Stimulated activated CD8-positive, alpha-beta memory T cell treated with anti-CD3 and anti-CD28 coated beads, Interleukin-12 subunit alpha, Interleukin-12 subunit beta, amount 100 ng/mL, for 4 hours (primary cell): ENCODE measurements at places on chromosomes 1 and 21.

DNA sequence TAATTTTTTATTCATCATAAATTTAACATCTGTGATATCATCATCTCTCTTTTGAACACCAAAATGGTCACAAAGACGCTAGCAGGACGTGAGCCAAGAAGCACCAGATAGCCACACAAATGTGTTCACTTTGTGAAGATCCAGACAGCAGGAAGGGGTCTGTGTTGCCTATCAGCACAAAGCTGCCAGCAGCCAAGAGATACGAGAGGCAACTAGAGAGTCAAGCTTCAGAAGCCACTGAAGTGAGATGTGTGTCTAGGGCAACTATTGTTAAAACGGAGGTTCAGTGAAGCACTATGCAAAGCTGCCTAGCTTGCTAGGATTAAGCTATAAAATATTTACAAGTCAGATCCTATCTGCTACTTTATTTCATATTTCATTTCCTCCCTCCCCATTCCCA lies 45.3 kb downstream of the NDC1 start:
- no peak for DNase-seq

DNA sequence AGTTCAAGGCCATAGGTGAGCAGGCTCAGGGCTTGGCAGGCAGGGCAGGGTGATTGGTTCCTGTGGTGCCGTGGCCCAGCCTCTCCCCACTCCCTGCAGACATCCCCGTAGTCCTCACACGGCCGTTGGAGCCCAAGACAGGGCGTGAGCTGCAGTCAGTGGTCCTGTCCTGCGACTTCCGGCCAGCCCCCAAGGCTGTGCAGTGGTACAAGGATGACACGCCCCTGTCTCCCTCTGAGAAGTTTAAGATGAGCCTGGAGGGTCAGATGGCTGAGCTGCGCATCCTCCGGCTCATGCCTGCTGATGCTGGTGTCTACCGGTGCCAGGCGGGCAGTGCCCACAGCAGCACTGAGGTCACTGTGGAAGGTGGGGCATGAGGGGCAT lies 71.9 kb downstream of the OBSCN start:
- DNase-seq: no peak

GRCh38 chr1:69929308-69930057 lies 275.9 kb downstream of the LRRC40 start:
- DNase-seq: no peak

- no peak for DNase-seq
Measured at GRCh38 chr1:3121401-3122210, 52.6 kb downstream of the PRDM16 start.

DNA sequence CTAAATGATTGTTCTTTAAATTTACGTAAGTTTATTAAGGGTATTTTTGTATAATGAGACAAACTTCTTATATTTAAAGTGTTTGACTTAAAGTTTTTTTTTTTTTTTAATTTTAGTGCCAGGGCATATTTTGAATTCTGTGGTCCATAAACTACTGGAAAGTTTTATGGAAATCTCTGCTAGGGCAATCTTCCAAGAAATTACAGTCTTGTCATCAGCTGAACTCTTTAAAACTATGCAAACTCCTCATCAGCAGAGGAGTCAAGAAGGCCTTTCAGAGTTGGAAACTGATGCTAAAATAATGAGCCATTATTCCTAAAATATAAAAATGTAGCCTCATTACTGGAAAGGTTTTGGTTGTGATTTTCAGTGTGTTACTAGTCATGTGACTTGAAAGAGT lies 1201.9 kb downstream of the BRINP3 start:
- no peak for DNase-seq

GRCh38 chr1:180981596-180982387 lies 40.9 kb downstream of the STX6 start:
- peak; percentile 16 for DNase-seq

DNA sequence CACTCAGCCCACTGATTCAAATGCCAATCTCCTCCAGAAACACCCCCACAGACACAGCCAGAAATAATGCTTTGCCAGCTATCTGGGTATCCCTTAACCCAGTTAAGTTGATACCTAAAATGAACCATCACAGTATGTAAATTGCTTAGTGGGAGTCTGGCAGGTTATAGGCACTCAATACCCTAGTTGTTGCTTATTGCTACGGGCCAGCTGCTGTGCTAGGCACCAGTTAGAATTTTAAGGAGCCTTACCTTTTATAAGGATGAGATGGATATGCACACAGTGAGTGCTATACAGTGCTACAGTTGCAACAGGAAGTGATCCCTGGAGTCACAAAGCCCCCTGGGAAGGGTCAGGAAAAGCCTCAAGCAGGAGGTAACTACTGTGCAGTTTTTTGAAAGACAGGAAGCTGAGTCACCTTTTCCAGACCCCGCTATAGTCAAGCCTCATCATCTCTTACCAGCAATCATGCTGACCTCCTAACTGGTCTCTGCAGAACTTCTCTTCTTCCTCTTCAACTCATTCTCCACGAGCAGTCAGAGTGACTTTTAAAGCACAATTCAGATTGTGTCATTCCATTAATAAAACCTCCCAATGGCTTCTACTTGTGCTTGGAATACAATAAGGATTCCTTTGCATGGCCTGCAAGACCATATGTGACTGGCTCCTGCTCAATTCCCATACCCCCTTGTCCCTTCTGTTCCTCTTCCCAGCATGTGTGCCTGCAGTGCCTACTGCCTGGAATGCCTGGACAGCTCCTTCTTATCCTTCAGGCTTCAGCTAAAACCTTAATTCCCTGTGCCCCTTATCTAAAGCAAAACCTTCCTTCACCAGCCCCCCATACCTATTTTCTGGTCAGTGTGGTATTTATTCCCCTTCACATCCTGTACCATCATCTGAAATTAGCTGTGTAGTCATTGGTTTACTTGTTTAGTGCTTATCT lies 10.4 kb upstream of the TLR5 start:
- DNase-seq: no peak

DNA sequence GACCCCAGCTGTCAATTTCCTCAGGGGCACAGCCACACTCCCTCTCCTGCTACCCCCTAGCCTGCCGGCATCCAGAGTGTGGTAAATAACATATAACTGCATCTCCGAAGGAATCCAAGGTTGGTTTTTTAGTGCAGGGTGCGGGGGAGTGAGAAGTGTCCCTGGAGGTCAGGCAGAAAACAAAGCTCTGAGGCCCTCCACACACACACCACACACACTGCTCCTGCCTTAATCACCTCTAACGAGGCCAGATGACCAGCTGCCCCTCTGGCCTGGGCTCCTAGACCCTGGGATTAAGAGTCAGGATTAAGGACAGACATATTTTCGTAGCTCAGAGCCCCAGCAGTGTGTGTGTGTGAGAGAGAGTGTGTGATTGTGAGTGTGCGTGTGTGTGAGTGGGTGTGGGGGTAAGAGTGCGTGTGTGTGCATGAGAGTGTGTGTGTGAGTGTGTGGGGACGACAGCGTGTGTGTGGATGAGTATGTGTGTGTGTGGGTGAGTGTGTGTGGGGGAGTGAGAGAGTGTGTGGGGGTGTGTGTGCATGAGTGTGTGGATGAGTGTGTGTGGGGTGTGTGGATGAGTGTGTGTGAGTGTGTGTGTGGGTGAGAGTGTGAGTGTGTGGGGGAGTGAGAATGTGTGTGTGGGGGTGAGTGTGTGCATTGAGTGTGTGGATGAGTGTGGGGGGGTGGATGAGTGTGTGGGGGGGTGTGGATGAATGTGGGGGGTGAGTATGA lies 14.6 kb downstream of the SDC3 start:
- DNase-seq: no peak

DNA sequence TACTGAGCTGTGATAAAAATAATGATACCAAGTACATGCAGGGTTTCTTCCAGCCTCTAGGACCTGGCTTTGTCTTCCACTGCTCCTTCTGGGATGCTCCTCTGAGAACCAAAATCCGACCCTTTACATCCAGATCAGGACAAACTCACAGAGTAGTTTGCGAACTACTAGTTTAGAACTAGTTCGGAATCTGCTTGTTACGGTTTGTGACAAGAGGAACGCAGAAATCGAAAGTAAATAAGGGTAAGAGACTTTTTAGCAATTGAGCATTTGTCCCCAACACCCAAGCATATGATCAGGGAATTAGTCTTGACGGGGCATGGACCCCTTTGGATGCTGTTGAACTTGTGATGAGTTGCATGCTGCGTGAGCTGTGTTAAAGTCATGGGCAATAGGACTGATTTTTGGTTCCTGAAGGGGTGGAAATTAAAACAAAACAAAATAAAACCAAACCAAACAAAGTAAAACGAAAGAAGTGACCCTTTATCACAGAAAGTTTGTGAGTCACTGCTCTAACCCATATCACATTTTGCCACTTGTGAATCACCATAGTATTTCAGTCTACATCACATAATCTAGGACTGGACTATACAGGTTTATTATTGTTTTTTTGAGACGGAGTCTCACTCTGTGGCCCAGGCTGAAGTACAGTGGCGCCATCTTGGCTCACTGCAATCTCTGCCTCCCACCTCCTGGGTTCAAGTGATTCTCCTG lies 35.7 kb upstream of the ERRFI1 start:
- no peak for DNase-seq

DNA sequence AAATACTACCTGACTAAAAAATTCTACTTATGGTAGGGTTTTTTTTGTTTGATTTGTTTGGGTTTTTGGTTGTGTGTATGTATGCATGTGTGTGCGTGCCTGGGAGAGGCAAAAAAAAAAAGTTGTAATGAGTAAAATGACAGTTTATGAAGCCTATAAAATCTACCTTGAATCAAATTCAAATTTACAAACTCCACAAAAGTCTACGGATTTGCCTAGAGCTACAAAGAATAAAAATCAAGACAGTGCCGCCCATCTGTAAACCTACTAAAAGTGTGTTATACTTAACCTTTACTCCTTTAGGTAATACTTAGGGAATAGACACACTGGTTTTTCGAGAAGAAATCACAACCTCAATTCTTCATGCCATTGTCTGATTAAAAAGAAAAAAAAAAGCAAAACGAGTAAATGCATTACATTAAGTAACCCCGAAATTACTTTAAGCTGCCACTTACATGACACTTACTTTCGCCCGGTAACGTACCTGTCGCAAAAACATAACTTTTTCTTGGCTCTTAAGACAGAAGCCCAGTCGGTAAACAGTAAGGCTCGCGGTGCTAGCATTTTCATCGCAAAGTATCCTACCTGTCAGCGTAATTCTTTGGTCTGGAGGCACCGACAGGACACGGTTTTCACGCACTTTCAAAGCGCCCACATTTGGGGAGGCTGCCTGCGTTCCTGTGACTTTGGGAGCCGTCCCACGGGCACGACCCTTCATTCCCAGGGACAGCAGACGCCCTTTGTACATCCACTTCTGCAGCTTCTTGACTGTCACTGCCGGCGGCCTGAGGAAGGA lies 951 bp downstream of the SYDE2 start:
- DNase-seq: peak; percentile 9

GRCh38 chr1:65994223-65994622 lies 201.5 kb downstream of the PDE4B start:
- no peak for DNase-seq

- DNase-seq: no peak
Measured at GRCh38 chr1:20185834-20186782, at the start of the genes PLA2G2C and UBXN10. Gene PLA2G2C (minus strand): TSS chr1:20186518. CDS start chr1:20177363, 9,155 bp downstream. Gene UBXN10 (plus strand): TSS chr1:20186096. CDS start chr1:20190562, 4,466 bp downstream.

GRCh38 chr1:243982447-243983018 lies 68.5 kb upstream of the ZBTB18 start:
- DNase-seq: no peak

- DNase-seq: no peak
Measured at GRCh38 chr1:57447551-57447950, 23.7 kb upstream of the DAB1 start.

DNA sequence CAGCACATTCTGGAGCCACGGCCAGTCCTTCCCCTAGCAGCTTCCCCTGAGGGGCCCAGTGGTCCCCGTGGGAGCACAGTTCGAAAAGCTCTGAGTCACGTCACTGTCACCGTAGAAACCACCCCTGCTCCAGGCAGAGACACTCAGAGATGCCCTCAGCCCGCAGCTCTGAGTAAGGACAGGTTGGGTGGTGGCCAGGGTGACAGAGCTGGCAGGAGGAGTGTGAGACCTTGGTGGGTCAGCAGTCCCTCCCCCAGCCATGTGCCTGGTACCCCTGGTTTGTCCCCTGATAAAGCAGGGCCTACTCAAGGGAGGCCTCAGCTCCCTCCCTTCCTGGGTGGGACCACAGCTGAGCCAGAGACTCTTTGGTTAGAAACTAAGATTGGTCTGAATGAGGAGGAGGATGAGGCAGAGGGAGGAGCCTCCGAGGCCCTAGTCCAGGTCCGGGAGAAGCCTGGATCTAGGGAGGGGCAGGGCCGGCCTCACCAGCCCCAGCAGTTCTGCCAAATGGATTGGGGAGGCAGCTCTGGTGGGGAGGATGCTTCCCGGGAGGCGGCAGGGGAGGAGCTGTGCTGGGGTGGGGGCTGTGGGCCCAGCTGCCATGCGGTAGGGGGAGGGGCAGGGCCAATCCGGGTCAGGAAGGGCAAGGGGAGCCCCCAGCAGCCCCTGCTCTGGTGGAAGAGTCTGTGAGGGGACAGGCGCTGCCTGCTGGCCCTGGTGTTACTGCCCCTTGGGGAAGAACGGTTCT lies 55.2 kb downstream of the SLC9A1 start:
- no peak for DNase-seq

- DNase-seq: no peak
Measured at GRCh38 chr1:45953934-45954847, 150.8 kb downstream of the MAST2 start.

DNA sequence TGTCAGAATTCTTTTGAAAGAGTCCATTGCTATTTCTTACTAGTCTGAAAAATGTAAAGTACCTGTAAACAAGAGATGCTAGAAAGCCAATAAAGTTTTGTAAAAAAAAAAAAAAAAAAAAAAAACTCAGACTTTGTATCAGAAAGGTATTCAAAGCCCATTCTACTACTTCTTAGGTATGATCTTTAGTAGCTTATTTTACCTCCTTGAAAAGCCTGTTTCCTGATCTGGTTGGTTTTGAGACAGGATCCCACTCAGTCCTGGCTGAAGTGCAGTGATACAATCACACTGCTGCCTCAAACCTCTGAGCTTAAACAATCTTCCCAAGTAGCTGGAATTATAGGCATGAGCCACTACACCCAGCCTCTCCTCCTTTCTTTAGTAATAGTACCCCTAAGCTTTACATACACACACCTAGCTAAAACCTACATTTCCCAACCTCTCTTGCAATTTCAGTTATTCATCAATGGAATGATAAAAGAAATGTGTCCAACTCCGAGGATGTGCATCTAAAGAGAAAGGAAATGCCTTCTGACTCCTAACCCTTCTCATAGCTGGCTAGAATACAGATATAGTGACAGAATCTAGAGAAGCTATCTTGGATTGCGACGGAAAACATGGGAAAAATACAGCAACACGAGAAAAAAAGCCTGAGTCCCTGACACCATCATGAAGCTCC lies 30.6 kb downstream of the EPS15 start:
- no peak for DNase-seq

- DNase-seq: no peak
Measured at GRCh38 chr1:238141353-238141752, 250.6 kb upstream of the ZP4 start.

GRCh38 chr1:233448109-233448689 lies 120.7 kb downstream of the MAP3K21 start:
- no peak for DNase-seq

DNA sequence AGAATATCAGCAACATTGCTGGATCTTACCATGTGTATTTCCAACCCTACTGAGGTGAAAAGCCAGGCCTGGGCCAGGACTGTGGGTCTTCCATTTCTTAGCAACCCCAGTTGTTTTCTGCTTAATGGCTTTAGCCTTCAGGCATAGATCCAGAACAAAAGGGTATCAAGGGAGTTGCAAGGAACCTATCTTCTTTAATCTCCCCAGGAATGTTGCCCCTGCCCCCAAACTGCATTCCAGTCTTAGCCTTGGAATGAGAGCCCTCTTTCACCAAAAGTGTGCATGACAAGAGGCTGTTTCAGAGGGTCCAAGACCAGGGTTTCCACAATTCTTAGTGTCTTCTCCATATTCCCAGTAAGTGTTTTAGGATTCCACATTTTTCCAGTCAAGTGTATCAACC lies 87.9 kb upstream of the SOX13 start:
- no peak for DNase-seq
